ENCODE measurements at places on chromosomes 3 and 15.

DNA sequence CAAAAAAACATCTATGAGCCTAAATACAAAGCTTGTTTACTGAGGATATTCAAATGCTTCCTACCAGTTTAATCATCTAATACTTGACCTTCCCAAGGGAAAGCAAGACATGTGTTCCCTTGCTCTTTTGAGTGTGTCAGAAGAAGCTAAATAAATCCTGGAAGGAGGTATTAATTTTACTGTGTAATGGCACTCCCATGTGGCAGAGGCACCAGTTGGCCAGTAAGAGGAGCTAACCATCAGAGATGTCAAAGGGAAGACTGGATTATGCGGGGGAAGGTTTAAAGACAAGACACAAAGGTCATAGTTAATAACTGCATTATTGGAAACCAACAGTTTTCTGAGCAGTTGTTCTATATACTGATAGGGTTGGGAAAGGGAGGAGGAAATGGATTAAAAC lies 125.1 kb downstream of the SUCLG2 start:
- no peak for DNase-seq

DNA sequence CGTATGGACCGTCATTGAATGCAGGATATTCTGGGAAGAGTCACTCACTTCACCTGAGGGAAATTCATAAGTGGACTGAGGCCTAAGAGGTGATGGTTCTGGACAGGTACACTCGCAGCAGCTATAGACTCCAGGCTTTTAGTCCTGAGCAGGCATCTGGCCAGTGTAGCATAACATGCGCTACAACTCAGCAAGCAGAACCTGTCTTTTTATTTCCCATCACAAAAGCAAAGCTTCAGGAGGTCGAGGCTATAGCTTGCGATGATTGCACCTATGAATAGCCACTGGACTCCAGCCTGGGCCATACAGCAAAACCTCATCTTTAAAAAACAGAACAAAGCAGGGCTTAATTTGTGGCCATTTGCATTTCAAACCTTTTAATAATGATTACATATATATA lies 185.8 kb downstream of the KCNH8 start:
- DNase-seq = no peak

- no peak for DNase-seq
Measured at GRCh38 chr3:46239301-46239938, 2.8 kb upstream of the CCR3 start.

- no peak for DNase-seq
Measured at GRCh38 chr15:99474909-99475753, 90.7 kb upstream of the MEF2A start.

DNA sequence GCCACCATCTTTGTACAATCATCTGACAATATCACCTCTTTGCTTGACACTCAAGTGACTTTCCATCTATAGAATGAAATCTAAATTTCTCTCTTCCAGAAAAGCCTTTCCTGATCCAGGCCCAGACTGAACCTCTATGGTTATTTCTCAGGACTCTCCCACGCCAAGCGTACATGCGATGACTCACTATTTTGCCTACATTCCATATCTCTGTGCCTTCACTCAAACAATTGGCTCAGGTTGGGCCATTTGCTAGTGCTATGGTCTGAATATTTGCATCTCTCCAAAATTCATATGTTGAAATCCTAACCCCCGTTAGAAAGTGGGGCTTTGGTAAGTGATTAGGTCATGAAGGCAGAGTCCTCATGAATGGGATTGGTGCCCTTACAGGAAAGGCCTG lies 43.9 kb downstream of the ST3GAL6 start:
- no peak for DNase-seq

DNA sequence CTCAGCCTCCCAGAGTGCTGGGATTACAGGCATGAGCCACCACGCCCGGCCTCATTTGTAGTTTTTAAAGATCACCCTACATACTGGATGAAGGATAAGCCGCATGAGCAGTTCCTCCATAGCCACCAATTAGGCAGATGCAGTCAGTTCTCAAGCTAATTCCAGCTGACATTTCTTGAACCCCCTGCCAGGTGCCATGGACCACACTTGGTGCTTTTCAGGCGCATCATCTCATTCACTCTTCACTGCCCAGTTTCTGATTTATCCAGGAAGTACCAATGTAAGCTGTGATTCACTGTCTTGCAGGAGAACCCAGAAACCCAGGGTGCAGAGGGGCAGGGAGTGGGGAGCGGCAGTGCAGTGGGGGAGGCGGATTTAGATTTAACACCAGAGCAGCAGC lies 56.5 kb upstream of the RASA2 start:
- no peak for DNase-seq

GRCh38 chr15:99973351-99973750 lies 240.1 kb upstream of the LYSMD4 start:
- DNase-seq = no peak

- no peak for DNase-seq
Measured at GRCh38 chr15:49152552-49153312, 2.7 kb downstream of the COPS2 start.

GRCh38 chr3:30297112-30297511 lies 309.3 kb upstream of the TGFBR2 start:
- DNase-seq = no peak

DNA sequence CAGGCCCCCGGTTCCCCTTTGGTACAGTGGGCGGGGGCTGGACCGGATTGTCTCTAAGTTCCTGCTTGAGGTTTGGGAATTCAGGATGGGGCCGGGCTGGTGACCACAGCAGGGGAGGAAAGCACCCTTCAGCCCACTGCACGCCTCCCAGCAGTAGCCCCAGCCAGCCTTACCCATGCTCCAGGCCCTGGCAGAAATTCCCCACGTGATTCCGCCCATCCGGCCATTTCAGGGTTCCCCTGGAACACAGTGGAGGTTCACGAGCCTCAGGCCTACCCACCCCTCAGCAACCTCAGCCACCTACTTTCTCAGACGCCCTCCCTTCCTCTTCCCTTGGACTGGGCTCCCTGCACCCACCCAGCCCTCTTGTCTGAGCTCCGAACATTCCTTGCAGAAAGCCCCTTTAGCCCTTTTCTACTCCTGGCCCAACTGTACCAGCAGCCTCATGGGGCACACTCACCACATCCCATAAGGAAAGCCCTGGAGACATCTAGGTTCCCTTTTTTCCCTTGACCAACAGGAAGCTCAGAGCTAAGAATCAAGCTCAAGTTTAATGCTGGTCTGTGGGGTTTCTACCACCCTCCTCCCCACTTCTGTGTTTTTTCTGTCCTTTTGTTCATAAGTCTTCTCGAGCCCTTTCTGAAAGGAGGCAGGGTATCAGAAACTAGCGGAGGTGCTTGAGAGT lies 11.5 kb downstream of the ALS2CL start:
- DNase-seq = no peak

GRCh38 chr15:98648654-98649471 lies 524 bp downstream of the IGF1R start:
- DNase-seq = peak; percentile 41

Measured in stimulated activated CD4-positive, alpha-beta T cell treated with anti-CD3 and anti-CD28 coated beads, Interleukin-2, amount 100 ng/mL, for 48 hours (primary cell).